ENCODE measurements at places on chromosomes 2 and 18.

DNA sequence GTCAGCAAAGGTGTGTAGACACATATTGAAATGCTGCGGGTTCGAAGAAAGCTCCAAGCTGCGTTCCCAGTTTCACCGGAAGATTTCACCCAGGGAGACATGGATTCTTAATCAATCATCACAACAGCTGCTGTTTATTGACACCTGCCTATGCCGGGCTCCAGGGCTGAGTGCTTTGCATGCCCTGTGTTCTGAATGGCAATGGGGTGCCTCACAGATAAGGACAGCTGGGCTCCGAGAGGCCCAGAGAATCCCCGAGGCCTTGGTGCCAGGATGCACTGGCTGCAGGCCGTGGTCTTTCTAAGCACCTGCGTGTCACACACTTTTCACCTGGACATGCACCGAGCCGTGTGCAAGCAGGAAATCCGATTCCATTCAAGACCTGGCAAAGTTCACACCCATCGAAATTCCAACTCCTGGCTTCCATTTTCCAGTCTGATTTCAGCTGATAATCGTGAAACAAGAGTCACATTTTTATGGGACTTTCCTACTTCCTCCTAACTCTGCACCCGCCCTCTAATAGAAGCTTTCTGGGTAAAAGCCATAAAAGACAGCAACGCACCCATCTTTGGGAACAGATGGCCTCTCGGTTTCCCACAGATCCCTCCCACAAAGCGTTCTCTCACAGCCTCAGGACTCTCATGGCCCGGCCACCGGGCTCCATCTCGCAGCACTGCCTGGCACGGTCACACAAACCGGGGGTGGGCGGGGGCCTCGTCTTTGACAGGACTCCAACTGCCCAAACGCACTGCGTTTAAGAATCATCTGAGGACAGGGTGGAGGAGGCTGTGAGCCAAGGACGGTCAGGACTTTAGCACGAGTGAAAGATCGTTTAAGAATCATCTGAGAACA is 245.6 kb upstream of the SALL3 start:
- DNase-seq, result no peak

DNA sequence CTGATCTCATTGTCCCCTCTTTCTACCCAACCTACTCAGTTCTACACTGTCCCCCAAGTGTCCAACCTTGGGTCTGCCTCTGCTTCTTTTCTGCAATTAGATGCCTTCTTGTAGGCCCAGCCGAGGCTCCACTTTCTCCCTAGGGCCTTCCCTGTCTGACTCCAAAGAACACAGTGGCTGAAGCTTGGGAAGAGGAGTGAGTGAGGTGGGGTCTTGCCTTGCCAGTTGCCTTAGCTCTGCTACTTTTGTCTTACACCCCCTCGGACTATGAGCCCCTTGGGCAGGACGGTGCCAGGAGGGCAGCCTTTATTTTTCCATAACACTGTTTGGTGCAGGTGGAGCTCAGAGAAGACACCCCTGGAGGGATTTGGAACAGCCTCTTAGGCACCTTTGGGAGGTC is 345.1 kb downstream of the CYP26B1 start:
- no peak for DNase-seq

GRCh38 chr18:73733806-73734314 is 413.8 kb downstream of the FBXO15 start:
- DNase-seq, result no peak

GRCh38 chr2:95050385-95051300 is 25.1 kb downstream of the MAL start:
- DNase-seq, result no peak

GRCh38 chr2:20365249-20365817 is 14.7 kb upstream of the PUM2 start:
- no peak for DNase-seq

- DNase-seq, result peak; percentile 54
These were observed 111.3 kb downstream of the ESCO1 start for GRCh38 chr18:21489119-21489750.

GRCh38 chr2:100809506-100809905 is 10.4 kb upstream of the NPAS2 start:
- no peak for DNase-seq

DNA sequence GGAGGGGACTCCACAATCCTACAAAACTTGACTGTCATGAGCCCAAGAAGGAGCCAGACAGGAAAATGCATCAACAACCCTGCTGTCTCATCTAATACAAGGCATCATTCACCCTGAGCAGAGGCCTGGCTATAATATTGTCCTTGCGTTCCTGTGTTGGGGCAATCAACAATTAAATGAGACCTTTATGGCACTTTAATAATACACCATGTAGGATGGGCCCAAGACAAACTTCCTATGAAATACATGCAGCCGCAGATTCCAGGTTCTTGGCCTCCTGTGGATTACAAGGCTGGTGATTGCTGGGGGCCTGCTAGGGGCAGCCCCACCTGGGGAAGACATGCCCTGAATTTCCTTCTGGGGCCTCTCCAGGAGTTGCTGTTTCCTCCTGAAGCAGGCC is 82.8 kb upstream of the PPP1CB start:
- DNase-seq, result no peak

GRCh38 chr2:185179743-185180142 is 558.9 kb upstream of the FSIP2 start:
- no peak for DNase-seq

DNA sequence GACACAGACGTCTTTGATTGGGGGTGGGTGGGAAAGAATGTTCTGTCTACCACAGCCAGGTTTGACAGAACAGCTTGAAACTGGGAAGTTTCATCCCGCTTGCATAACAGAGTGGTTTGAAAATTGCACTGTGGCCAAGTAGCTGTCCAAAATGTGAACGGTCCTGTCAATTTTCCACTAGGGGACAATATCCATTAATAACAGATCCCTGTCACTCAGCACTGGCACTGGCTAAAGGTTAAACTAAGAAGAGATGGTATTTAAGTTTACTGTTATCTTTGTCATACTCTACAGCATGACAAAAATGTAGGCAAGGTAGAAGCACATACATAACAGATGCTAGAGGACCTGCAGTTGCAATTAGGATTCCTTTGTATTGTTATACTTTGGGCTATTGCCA is 55.6 kb upstream of the ACMSD start:
- no peak for DNase-seq

DNA sequence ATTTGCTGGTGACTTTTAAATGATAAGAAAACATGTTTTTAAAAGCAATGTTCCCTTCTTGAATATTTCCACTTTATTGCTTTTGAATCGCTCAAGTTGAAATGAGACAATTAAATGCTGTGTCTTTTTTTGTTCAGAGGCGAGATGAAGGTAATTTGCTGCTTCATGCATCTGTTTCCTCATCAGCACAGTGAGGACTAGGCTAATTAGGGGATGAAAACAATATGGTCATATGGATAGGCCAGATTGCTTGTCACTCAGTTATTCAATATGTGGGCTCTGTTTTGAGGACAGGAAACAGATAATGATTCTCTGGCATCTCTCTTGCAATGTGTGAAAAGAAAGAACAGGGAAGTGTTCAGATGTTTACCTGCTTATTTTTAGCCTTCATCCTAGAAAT is 61.0 kb downstream of the ERBB4 start:
- DNase-seq, result no peak

GRCh38 chr18:42548493-42548892 is 567.0 kb downstream of the RIT2 start:
- no peak for DNase-seq

DNA sequence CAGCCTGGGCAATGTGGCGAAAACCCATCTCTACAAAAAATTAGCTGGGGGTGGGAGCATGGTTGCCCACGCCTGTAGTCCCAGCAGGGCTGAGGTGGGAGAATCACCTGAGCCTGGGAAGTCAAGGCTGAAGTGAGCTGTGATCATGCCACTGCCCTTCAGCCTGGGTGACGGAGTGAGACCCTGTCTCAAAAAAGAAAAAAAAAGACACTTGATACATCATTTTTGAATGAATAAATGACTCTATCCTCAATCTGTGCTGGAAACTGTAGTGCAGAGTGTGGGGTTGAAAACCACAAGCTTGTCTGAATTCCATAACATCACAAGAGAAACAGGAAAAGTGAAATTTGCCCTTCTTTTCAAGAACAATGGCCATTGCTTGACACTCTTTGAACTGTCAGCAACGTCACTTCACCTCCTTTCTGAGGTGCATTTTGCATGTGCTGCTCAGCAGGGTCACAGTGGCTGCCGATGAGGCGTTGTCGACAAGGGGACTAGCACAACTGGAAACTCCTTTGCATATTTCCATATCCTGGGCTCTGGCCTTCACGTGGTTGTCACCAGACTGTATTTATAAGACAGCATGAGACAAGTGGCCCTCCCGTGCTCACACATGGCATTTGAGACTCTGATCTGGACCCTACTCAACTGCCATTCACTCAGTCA is 54.2 kb downstream of the DDX1 start:
- DNase-seq, result no peak

- no peak for DNase-seq
These were observed 13.5 kb upstream of the GPR55 start for GRCh38 chr2:230938516-230939065.

DNA sequence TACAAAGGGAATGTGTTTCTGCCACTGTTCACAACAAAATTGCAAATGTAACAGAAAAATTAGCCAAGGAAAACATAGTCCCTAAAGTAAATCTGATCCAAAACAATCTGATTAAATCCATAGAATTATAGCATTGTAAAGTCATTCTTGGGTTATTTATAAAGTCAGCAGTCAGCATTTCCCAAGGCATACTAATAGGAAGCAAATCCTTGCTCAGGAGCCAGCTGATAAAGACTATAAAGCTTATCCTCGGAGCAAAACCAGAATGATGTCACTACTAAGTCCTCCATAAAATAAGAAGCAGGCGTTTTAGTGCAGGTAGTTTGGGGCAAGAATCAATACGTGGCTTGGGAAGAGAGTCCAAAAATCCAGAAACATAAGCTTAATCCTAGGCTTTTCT is 67.3 kb upstream of the CSRNP3 start:
- no peak for DNase-seq

DNA sequence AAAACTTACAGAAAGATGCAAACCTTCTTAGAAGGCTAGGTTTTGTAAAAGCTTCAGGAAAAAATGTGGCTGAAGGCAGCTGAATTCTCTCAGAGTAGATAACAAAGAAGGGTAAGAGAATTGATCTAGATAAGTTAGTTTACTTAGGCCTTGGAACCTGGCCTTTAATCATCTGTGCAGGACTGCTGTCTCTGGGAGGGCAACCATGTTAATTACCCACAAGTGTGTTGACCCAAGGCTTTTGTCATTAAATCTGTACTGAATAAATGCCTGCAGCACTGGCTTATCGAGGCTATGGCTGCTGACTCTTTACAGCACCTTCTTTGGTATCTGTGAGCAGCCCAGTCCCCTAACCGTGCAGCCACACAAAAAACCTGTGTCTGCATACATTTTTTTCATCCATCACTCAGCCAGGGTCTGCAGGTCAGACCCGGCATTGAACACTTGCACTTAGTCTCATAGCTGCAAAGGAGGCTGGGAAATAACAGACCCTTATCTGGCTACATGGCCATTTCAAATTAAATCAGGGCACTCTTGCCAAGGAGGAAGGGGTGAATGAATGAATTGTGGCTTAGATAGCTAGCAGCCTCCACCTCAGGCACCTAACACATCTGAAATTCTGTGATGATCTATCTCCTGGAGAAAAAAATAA is 120.2 kb upstream of the MSH2 start:
- DNase-seq, result no peak

GRCh38 chr2:240205348-240205747 is 64.9 kb upstream of the OTOS start:
- no peak for DNase-seq

- peak; percentile 41 for DNase-seq
These were observed 41.4 kb downstream of the FAM178B start for GRCh38 chr2:96945014-96945413.

- no peak for DNase-seq
These were observed 8.3 kb downstream of the REV1 start for GRCh38 chr2:99481527-99481926.

DNA sequence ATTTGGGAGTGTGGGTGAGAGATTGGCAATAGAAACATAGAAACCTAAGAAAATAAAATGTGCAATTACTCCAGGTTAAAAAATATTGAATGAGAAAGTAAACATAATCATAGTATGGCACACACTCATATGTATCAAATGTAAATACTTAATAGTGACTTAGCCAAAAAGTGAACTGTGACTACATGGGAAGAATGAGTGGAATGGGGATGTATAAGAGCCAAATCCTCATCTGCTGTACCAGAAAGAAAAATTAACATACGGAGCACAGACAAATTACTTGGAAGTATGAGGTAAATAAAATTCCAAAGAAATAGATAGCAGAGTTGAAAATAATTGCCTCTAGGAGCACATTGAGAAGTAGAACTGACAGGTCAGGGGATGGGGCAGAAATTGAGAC is 4.0 kb downstream of the FLACC1 start:
- DNase-seq, result no peak

- DNase-seq, result no peak
These were observed 138.6 kb upstream of the SIX3 start for GRCh38 chr2:44802777-44803424.

DNA sequence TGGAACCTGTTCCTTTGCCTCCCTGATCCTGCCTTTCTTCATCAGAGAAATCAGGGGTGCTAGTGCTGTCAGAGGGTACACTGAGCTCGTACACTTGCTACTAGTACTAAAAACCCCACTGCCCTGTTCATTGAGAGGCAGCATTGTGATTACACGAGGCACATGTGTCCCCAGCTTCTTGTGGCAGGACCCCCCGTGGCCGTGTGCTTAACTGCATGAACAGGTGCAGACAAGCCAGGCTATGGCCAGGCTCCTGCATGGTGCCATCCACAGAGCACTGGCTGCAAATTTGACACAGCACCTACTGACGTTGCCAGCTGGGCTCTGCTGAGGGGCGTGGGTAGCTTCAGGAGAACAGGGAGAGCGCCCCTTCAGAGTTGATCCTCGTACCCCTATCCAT is 248.4 kb downstream of the GLI2 start:
- DNase-seq, result no peak

GRCh38 chr2:10079870-10080535 is at the start of gene CYS1:
CYS1 (minus strand) TSS chr2:10080411; CDS start chr2:10080223, 188 bp downstream.
- no peak for DNase-seq

DNA sequence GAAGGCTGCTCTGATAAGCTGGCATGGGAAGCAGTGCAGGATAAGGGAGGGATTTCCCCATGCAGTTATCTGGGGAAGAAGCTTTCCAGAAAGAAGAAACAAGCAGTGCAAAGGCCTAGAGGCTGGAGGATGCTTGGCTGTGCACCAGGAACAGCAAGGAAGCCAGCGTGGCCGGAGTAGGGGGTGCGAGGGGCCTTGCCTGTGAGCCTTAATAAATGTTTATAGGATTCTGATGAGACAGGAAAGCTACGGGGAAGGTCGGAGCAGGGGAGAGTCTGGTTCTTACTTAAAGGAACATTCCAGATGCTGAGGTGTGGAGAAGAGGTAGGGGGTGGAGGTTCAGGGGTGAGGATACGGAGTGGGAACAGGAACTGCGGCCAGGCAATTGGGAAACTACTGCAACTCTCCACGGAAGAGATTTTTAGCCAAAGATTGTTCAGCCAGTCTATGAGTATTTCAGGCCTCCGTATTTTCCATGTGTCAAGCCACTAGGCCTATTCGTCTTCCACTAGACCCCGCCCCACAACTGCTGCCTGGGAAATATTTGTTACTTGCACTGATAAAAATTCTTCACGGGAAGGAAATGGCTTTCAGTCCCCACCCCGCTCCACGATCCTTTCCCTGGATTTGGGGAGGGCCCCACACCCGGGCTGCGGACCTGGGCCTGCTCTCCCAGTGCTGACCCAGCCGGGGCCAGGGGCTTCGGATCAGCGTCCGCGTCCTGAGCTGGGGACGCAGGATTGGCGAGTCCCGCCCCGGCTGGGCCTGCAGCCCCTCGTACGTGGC is 516 bp downstream of the EIF2AK2 start:
- DNase-seq, result no peak

All from NCI-H1436 (cell line).